ENCODE measurements at places on chromosomes 11 and 22.

DNA sequence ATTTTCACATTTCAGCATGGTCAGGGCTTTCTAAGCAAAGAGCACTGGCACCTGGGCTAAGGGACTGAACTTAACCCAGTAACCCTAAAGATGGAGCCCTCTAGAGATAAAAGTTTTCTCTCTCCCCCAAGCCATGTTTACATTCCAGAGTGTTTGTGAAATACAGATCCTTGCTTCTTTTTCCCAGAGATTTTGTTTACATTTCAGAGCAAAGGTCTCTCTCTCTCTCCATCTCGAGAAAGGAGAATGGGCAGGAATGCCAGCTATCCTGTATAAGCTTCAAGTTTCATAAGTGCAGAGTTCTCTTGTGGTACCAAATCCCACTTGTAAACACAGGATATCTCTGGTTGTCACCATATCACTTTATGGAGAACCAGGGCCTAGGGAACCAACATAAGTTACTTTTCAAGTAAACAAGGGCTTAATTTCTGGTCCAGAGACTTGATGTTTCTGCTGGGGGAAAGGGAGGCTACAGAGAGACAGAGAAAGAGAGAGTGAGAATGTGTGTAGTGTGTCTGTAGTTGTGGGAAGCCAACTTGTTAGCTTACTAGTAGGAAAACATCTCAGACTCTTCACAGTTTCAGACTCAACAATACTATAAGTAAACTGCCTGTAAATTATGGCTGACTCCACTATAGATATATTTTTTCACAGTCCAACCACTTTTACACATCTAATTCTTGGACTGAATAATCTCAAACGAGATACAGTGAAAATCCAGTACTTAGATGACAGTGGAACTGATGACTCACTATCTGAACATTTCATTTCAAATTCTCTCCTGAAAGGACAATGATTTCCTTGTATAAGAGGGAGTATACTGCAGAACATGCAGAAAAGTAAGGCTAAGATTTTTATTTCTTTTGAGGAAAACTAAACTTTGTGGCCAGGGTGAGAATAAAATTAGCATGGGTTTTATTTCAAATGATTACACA is 76.2 kb downstream of the ARHGAP32 start:
- no peak for DNase-seq

- peak; percentile 8 for DNase-seq
Measured at GRCh38 chr22:40797427-40797826, 21.7 kb downstream of the SLC25A17 start.

DNA sequence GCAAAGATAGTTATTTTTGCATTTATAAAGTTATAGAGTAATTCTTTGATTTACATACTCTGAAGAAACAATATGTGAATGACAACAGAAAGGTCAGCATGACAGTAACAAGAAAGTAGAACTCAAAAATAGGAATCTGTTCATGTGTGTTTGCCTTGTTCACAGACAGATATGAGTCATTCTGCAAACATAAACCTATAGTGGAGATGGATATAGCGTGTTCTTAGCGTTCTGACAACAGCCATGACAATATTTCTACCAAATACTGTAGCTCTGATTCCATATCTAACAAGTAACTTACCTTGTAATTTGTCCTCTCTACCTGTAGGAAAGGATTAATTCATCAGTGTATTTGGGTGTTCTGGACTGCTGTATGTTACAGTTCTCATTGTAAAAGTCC is 208.5 kb upstream of the MTMR2 start:
- no peak for DNase-seq

- no peak for DNase-seq
Measured at GRCh38 chr11:71246559-71246958, 5.8 kb downstream of the SHANK2 start.

- no peak for DNase-seq
Measured at GRCh38 chr11:64832467-64833197, 11.8 kb downstream of the CDC42BPG start.

DNA sequence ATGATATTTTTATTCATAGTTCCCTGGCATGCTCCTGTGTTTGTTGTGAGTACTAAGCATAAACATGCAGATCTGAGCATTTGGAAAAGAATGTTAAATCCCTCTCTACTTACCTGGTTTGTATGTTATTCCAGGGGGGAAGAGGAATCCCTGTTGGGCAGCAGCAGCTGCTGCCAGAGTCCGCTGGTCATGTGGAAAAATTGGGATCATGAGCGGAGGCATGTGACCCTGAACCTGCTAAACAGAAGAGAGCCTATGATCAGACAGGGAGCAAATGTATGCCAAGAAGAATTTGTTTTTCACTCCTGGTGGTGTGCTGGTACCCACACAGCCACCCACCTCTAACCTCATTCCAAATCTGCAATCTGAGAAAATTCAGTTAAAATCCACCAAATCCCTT is 244.7 kb downstream of the SOX6 start:
- DNase-seq: no peak

DNA sequence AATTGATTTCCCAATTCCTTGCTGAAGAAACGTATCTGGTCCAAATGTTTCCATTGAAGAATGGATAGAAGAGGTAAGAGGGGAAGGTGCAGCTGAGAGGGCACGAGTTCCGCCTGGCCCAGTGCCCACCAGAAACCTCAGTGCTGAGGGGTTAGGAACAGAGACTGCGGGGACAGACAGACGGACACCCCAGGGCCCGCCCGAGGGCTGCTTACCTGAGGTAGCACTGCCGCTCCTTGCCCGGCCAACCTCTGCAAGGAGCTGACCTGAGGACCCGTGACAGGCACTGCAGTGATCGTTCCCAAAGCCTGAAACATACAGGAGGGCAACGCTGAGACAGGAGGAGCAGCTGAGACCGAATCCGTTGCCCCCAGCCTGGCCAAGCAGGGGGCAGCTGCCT is 89.6 kb downstream of the PHF21B start:
- DNase-seq: no peak

GRCh38 chr22:47188261-47189055 is 426.0 kb downstream of the TBC1D22A start:
- DNase-seq: no peak

DNA sequence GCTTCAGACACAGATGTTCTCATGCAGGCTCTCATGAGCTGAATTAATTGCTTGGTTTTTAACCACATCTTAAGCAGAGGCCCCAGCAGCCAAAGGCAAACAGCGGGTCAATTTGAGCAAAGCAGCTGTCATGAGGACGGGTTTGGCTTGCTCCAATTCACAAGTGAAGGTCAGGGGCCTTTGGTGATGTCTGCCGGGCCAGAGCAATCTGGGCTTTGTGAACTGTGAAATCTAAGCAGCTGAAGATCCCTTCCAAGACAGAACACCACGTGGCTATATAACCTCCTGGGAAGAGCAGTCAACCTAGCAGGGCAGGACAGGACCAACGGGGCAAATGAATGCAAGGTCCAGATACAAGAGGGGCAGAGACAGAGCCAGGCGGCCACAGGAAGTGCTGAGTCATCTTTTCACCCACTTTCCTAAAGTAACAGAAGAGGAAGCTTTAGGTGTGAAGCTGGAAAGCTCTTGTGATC is 187.3 kb upstream of the B3GAT1 start:
- no peak for DNase-seq

DNA sequence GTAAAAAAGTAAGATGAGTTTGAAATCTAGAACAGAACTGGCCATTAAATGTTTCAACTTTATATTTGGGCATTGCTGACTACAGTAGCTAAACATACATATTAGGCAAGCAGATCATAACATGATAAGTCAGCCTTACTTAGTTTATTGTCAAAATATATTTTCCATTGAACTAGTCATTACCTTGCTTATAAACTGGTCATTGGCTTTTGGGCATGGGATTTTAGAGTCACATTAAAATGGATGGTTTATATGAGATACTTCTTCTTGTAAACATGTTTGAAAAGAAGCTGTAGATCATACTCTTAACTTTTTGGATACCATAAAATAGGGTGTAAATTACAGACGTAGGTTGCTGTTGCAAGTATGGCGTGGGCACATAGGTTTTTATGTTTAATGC is 2.7 kb downstream of the HIPK3 start:
- no peak for DNase-seq

DNA sequence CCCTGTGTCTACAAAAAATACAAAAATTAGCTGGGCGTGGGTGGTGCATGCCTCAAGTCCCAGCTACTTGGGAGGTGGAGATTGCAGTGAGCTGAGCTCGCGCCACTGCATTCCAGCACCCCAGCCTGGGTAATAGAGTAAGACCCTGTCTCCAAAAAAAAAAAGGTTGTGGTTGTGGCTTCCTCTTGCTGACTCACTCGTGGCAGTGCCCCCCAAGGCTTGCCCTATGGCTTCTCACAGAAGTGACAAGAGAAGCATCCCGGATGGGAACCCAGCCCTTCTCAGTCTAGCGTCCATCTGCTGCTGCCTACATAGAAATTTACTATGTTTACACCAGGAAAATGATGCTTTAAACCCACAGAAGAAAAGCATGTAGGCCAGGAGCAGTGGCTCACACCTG is 68.5 kb upstream of the PITPNB start:
- DNase-seq: no peak
